ENCODE measurements at places on chromosomes 13 and 19.

- no peak for DNase-seq
These were observed 71.3 kb downstream of the SLC7A1 start for GRCh38 chr13:29524176-29524575.

GRCh38 chr19:12766051-12766521 is 9.3 kb downstream of the HOOK2 start:
- DNase-seq, result peak; percentile 73

DNA sequence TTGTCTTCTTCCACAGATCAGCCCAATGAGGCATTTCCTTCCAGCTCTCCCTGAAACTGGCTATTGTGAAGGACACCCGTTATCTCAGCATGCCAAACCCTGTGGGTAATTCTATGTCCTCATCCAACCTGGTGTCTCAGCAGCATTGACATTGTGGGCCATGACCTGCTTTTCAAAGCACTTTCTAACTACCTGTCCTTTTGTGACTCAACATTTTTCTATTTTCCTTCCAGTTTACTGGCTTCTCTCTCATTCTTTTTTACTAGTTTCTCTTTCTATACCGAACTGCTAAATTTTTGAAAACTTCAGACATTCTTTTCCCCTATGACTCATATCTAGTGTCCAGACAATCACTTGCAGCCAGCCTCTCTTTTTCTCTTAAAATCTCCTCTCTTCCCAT is 136.4 kb upstream of the HTR2A start:
- DNase-seq, result peak; percentile 8

DNA sequence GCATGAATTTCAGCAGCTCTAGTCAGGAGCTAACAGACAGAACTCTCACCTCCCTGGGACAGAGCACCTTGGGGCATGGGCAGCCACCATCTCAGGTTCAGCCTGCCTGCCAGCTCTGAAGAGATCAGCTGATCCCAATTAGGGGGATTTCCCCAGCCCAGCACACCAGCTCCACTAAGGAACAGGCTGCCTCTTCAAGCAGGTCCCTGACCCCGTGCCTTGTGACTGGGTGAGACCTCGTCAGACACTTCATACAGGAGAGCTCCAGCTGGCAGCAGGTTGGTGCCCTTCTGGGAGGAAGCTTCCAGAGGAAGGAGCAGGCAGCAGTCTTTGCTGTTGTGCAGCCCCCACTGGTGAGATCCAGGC is 84.5 kb upstream of the UFM1 start:
- no peak for DNase-seq

- DNase-seq, result no peak
These were observed 957.1 kb downstream of the PCDH9 start for GRCh38 chr13:66273011-66273410.

- no peak for DNase-seq
These were observed 2.3 kb upstream of the SIGLEC12 start for GRCh38 chr19:51503896-51504295.

Data from fibroblast of gingiva (primary cell).